GM12891 (cell line): ENCODE measurements at places on chromosomes 11 and 22.
A peak's percentile ranks its signal among the peaks of the same experiment; 100 is the strongest.

DNA sequence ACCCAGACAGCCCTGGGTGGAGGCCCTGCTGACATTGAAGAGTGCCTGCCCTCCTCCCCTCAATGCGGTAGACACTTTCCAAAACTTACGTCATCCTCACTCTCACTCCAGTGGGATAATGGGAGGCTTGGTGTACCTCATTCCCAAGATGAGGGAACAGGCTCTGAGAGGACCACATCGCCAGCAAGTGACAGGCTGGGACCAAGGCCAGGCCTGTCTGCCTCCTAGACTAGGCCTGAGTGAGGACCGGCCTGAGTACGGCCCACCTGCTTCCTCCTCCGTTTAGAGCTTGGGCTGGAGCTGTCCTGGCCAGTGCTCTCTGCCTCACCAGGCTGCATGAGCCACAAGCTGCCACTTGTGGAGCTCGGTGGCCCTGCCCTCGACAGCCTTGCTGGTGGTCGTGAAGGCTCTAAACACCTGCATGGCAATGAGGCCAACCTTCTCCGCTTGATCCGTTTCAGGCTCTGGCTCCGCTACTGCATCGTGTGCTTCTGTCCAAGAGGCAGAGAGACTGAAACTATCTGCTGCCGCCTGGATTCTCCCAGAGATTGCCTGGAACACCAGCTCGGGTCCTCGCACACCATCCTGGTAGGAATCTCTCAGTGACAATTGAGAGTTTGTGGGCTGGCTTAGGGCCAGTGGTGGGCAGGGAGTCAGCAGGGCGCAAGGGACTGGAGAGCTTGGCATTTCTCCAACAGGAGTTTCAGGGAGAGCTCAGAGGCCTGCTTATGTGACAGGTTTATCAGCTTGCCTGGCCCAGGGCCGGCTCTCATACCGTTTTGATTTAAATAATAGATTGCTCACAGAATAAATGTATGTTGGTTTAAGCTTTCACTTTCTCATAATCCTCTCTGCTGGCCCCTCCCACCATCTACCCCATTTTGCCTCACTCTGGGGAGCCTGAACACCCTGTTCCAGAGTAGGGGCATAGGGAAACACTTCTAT lies 9.4 kb downstream of the LRRC75B start:
- no peak for DNase-seq

GRCh38 chr22:40567106-40567505 lies 69.4 kb downstream of the MRTFA start:
- DNase-seq = no peak

- no peak for DNase-seq
Measured at GRCh38 chr22:19271856-19272535, 19.5 kb downstream of the CLTCL1 start.

GRCh38 chr22:21102659-21103267 lies 57.0 kb downstream of the LRRC74B start:
- peak; percentile 64 for DNase-seq

DNA sequence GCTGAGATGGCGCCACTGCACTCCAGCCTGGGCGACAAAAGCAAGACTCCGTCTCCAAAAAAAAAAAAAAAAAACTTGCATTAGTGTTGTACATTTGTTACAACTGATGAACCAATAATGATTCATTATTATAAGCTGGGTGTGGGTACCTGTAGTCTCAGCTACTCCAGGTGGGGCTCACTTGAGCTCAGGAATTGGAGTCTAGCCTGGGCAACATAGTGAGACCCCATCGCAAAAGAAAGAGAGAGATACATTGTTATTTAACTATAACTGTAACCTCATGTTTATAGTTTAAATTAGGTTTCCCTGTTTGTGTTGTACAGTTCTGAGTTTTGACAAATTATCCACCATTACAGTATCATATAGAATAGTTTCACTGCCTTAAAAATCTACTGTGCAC lies 38.6 kb downstream of the KDM2A start:
- no peak for DNase-seq

DNA sequence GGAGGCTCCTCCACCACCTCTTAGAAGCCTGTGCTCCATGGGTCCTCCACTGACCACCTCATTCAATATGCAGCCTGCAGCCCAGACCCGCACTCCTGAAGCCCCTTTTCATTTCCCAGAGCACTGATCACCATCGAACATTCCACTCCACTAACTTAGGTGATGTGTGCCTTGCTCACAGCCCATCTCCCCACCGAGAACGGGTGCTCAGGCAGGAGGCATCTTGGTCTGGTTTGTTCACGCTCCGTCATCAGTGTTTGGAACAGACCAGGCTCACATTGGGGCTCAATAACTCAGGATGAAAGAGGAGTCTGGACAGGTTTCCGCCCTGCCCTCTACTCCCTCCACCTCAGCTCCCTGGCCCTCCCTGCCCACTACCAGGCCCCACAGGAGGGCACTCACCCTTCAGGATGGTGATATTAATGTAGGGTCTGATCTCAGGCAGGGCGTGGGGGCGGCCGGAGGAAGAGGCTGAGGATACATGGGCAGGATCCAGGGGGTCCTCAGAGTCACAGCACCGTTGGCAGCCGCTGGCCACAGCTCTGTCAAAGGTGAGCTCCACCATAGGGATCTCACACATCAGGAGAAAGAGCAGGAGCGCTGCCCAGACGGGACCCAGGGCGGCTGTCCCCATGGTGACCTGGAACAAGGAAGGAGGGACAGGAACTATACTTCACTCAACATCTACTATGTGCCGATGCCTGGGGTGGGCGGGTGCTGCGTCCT lies 3.1 kb downstream of the C1QTNF6 start:
- DNase-seq = no peak

DNA sequence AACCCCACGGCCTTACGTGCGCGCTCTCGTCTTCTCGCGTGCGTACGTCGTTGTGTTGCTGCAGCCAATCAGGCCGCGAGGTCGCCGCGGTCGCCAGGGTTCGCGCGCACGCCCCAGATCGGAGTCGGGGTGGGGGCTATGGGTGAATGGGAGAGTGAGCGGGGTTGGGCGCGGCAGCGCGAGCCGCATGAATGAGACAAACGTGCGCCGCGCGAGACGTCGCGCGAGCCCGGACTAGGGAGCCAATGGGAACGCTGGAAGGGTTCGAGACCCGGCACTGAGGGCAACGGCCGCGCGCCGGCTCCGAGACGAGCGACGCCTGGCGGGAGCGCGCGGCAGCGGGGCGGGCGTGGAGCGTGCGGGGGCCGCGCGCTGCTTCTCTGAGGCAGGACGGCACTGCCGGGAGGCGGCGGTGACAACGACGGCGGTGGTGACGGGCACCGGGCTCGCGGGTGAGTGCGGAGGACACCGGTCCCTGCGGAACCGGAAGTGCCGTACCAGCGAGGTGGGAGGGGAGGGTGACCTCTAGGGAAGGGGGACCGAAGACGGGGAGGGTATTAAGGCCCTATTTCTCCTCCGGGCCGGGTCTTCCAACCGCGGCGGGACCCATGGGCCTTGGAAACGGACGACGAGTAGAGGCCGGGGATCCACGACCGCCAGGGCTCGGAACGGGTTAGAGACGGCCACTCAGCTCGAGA lies at the start of gene ZDHHC5:
ZDHHC5 (plus strand) TSS at position 379 of the 698 bp plus-strand sequence. CDS start 4,977 bp downstream, outside the sequence.
- DNase-seq = peak; percentile 95

DNA sequence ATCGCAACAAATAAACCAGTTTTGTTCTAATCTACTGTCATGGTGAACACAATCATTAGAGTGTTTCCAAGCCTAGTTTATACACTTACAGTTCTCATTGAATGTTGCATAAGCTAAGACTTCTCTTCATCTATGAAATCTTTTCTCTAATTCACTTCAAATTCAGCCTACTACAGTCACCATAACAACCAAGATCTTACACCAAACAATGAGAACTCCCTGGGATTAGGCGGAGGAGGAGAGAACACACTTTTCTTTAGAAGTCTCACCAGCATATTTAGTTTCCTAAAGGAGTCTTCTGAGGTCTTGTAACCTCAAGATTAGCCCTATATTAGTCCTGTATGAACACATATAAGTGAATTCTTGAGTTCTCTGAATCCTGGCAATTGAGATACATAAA lies 1889.7 kb downstream of the LRRC4C start:
- no peak for DNase-seq

- DNase-seq = no peak
Measured at GRCh38 chr11:21561581-21561980, 631.3 kb upstream of the ANO5 start.

GRCh38 chr11:111795334-111795985 lies 29.3 kb upstream of the PPP2R1B start:
- no peak for DNase-seq

DNA sequence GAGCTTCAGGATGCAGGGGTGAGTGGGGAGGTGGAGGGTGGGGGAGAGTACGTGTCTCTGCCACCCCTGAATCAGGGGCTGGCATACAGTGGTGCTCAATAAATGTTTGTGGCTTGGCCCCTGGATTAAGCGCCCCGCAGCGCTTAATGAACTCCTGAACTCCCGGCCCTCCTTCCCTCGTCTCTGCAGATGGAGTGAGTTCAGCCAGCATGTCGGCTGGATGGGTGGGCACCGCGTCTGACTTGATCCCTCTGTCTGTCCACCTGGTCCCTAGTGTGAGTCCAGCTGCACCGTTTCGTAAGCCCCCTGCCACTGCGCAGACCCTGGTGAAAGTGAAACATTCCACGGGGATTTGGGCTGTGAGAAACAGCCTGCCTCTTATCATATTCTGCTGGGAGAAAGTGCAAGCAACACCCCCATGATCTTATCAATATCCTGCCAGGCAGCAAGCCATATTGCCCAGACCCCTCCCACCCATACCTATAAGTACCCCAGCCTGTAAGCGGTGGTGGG lies 12.0 kb upstream of the MRGPRD start:
- DNase-seq = no peak

- no peak for DNase-seq
Measured at GRCh38 chr11:38123673-38124072, 1525.6 kb upstream of the RAG2 start.

DNA sequence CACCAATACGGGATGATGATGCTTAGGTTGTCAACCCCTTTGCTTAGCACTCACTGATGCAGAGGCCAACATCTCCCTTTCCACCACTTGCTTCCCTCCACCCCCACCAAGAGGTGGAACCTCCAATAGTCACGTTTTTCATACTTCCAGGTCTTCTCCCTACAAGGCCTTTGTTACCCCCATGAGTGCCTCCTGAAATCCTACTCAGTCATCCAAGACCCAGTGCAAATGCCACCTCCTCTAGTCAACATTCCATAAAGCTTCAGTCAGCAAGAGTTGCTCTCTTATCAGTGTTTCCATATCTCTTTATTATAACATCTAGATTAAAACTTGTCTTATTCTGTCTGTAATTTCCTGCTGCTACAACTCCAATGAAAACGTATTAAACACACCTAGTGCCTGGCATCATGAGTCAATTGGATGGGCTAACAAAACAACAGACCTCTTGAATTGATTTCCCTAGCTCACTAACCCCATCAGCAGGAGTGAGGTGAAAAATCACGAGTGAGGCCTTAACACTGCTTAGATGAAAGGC lies 370.7 kb upstream of the CCDC90B start:
- DNase-seq = no peak

DNA sequence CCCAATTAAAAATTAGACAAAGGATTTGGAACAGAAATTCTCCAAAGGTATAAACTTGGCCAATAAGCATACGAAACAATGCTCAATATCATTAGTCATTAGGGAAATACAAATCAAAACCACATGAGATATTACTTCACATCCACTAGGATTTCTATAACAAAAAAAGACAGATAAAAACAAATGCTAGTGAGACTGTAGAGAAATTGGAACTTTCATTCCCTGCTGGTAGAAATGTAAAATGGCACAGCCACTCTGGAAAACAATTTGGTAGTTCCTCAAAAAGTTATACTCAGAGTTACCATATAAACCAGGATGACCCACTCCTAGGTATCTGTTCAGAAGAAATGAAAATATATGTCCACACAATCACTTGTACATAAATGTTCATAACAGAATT lies 71.6 kb downstream of the RPL27A start:
- no peak for DNase-seq

GRCh38 chr22:30301995-30302809 lies 12.9 kb upstream of the CASTOR1 start:
- no peak for DNase-seq

GRCh38 chr22:30422481-30423300 lies 2.9 kb upstream of the MTFP1 start:
- DNase-seq = no peak

DNA sequence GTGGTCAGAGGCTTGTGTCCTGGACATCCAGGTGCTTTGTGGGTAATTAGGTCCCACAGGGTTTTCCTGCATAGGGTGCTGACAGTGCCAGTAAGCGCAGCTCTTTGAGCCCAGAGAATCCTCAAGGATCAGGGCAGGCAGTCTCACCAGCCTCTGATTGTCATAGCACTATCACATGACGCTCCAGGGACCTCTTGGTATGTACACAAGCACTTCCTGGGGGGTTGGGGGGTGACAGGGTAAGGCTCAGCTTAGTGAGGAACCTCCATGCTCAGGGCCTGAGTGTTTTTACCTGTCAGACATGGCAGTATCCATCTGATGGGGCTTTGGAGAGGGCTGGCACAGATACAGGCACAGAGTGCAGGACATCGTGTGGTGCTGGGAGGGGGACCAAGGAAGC lies 27.9 kb upstream of the SUSD2 start:
- no peak for DNase-seq

DNA sequence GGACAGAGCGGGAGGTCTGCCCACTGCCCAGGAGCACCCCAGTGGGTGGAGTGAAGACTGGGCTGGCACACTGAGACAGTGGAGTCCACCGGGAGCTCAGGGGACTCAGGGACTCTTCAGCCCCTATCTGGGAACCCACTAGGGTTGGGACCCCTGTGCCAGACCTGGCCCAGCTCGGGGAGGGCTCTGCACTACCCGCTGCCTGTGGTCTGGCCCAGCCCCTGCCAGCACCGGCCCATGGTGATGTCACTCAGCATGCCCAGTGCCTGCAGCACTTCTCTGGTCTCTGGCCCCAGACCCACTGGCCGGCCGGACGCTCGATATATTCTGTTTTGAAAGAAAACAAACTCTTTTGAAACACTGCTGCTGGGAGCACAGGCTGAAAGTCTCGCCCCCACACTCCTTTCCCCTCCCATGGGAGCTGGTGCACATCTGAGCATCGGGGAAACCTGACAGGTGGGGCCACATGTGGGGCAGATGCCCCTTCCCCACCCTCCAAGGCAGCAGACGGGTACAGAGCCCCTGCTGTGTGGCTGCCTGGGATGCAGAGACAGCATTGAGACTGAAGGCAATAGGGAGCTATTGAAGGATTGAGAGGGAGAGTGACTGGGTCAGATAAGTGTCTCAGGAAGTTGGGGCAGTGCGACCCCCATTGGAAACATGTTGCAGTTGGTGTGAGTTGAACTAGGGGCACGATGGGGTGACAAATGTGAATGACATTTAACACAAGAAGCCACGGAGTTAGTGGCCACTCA lies 62.9 kb downstream of the MYEOV start:
- no peak for DNase-seq

DNA sequence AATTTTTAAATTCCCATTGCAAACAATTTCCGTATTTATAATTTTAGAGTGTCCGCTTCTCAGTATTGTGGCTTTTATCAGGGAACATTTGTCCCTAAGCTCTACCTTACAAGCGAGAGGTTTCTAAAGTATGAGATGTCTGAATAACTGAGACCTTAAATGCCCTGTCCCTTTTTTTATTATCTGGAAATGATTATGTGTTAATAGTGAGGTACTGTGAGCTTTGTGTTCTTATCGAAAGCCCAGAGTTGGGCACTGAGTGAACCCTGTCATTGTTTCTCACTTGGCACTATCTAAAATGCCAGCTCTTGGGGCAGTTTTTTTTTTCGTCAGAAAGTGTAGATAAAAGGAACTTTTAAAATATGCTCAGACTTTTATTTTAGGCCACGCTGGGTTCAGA lies 9.5 kb downstream of the CTTN start:
- no peak for DNase-seq

GRCh38 chr11:119741369-119742262 lies 12.6 kb upstream of the NECTIN1 start:
- peak; percentile 86 for DNase-seq

GRCh38 chr11:94762208-94762607 lies 5.9 kb upstream of the AMOTL1 start:
- no peak for DNase-seq
